ENCODE measurements at places on chromosomes 4 and X.

GRCh38 chr4:144288011-144288903 is 147.7 kb upstream of the GYPA start:
- DNase-seq = no peak

DNA sequence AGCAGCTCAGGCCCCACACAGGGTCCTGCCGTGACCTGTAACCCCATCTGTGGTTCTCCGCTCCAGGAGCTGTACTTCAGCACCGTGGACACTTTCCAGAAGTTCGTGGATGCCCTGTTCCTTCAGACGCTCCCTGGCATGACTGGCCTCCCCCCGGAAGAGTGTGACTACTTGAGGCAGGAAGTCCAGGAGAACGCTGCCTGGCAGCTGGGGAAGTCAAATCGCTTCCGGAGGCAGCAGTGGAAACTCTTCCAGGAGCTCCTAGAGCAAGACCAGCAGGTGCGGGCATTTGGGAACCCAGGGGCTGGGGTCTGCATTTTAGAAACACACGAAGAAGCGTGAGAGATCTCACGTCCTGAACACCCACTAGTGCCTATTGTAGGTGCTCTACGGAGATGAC is 72.5 kb downstream of the EVC start:
- peak; percentile 44 for DNase-seq

GRCh38 chr4:1727117-1728031 is 6.1 kb downstream of the TACC3 start:
- no peak for DNase-seq

DNA sequence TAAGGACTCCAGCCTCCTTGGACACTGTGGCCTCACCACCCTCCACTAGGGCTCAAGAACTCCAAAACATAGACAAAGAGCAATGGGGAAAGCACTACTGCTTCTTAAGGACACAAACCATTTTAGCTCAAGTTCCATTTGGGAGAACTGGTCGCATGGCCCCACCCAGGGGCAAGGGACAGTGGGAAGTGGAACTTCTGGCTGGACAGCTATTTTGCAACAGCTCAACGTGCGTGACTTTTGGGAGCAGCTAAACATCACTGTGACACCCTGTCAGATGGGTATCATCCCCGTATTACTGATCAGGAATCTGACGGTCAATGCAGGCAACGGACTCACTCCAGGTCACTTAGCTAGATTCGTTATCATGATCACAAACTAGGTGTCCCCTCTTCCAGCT is 9.0 kb upstream of the GLOD5 start:
- DNase-seq = no peak

- no peak for DNase-seq
Measured at GRCh38 chrX:40240844-40241243, 143.1 kb upstream of the BCOR start.

- DNase-seq = no peak
Measured at GRCh38 chrX:71994601-71995000, 84.0 kb downstream of the NHSL2 start.

GRCh38 chr4:133081246-133081645 is 67.8 kb upstream of the PCDH10 start:
- DNase-seq = no peak

GRCh38 chr4:118921786-118922185 is 33.1 kb downstream of the SYNPO2 start:
- no peak for DNase-seq

DNA sequence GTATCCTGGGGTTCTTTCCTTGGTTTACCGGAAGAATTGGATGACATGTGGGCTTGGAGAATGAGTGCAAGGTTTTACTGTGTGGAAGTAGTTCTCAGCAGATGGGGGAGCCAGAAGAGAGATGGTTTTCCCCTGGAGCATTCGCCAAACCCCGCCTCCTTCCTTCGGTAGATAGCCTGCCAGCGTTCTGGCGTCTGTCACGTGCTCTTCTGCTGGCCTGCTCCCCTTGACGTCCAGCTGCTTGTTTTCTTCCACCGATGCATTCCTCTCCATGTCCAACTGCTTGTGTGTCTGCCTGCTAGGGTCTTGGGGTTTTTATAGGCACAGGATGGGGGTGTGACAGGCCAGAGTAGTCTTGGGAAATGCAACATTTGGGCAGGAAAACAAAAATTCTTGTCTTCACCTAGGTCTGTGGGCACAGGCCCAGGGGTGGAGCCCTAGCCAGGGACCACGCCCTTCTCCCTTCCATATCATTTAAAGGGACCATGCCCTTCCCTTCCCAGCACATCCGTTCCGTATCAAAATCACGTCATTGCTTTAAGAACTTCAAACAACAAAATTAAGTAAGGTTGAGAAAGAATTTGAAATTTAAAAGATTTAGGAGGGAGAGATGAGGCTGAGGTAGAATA is 538.7 kb upstream of the SMIM31 start:
- DNase-seq = no peak

All from islet precursor cell (in vitro differentiated cells).